WTC11 (cell line): ENCODE measurements at places on chromosomes 6 and 20.

GRCh38 chr20:41395667-41396664, 29.3 kb upstream of the EMILIN3 start:
- DNase-seq = no peak

- peak; percentile 45 for DNase-seq
Measured at GRCh38 chr20:19620446-19620845, 137.6 kb upstream of the RIN2 start.

DNA sequence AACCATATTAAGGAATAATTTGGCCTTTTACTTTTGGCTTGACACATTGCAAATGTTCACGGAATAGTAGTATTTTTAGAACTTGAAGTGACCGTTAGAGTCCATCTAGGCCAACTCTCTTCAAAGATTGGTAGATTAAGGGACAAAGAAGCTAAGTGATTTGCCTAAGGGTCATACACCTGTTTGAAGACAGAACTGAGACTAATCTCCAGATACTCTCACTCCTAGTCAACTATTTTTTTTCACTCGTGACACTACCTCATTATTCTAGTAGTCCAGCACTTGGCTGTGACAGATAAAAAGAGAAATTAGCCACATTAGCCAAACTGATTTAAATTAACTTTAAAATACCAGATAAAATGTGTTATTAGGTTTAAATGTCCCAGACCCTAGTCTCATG, 10.6 kb downstream of the ACSS2 start:
- DNase-seq = no peak

- no peak for DNase-seq
Measured at GRCh38 chr6:21157186-21157929, 436.2 kb upstream of the SOX4 start.

DNA sequence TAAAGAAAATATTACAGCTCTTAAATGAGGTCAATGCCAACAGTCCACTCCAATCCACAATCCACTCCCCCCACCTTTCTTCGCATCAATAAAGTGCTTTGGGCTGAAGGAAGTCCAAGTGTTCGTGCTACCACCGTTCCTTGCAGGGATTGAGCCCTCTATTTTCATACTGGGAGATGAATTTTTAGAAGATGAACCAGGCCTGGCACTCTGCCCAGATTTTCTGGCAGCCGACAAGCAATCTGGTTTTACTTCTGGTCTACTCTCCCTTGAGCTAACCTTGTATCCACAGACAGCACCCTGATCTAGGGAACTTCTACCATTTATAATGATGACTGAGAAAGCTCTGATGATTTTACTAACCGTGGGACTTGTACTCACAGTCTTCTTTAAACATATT, 72.3 kb downstream of the BTBD9 start:
- no peak for DNase-seq

DNA sequence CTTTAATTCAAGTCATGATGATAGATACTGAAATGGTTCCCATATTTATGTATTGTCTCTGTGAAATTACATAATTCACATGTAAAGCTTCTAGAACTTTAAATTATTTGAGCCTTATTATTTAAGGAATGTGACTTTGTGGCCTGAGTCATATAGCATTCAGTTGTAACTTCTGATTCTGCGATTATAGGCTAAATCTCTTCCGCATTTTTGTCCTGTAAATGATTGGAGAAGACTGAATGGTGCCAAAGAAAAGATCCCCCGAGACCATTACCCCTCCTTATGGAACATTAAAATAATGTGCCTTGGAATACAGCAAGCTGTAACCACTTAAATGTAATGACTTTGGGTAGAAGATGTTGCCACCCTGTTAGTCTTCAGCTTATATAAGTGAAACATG, 63.3 kb upstream of the MAP7 start:
- DNase-seq = no peak
